ENCODE measurements at places on chromosomes 4 and X.

DNA sequence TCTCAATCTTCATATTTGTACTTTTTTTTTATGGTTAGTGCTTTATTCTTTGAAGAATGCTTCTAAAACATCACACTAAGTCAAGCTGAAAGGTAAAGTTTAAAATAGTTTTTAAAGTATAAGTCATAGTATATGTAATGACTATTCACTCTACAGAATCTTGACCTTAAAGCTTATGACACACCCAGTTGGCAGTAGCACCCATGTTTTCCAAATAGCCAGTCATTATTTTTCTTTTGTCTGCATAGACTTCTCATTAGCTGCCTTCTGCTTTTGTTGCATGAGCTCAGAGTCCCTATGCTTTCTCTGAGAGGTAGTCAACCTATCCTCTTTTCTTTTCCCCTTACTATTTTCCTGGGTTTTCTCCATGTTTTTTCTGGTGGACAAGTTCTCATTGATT lies 231.5 kb downstream of the PCDH18 start:
- H3K36me3 ChIP-seq, result no peaks in the 10 kb centered on the region
- no peaks in the 10 kb centered on the region for H3K27me3 ChIP-seq
- no peaks in the 10 kb centered on the region for H3K4me1 ChIP-seq
- no peak for DNase-seq

- no peak overlapping the region for H3K27ac ChIP-seq
- H3K4me1 ChIP-seq, result no peaks in the 10 kb centered on the region
- DNase-seq, result no peak
- no peaks in the 10 kb centered on the region for H3K27me3 ChIP-seq
Observed at GRCh38 chr4:40466789-40467188, 131.7 kb downstream of the CHRNA9 start.

- DNase-seq, result no peak
- no peak overlapping the region for H3K27ac ChIP-seq
- no peaks in the 10 kb centered on the region for H3K27me3 ChIP-seq
Observed at GRCh38 chr4:15992167-15992485, 29.2 kb upstream of the FGFBP2 start.

DNA sequence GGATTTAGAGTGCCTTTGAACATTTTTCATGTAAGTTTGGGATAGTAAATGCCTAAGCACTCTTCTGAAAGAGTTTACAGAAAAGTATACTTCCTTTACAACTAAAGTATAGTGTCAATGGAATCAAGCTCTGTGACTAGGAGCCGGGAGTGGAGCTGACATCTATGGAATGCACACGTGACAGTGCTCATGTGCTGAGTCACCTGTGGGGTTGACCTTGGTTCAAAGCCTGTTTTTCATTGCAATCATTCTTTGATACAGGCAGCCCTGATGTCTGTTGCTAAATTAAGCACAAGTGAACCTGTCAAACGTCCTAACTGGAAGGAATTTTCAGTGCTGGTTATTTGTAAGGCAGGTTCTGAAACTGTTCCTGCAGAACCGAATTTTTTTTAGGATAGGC lies 82.5 kb downstream of the GPAT3 start:
- H3K4me1 ChIP-seq, result no peaks in the 10 kb centered on the region
- H3K27ac ChIP-seq, result no peak overlapping the region
- H3K36me3 ChIP-seq, result no peaks in the 10 kb centered on the region
- no peak for DNase-seq
- H3K27me3 ChIP-seq, result no peaks in the 10 kb centered on the region

DNA sequence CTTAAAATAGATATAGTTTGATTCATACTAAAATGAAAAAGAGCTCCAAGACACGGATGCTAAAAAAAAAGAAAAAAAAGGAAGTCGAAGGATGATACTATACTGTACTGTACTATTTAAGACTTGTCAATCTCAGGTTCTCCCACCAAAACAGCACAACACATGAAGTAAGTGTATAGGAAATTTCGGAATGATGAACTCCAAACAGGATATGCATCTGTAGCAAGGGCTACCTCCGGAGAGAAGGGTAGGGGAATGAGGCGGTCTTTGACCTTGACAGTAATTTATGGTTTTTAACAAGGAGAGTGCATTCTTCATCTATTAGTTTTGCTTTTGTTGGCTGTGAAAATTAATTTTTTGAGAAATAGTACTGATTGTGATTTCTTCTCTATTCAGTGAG lies 541 bp upstream of the FIP1L1 start:
- H3K27me3 ChIP-seq, result no peaks in the 10 kb centered on the region
- no peaks in the 10 kb centered on the region for H3K36me3 ChIP-seq
- DNase-seq, result no peak

- DNase-seq, result no peak
- no peaks in the 10 kb centered on the region for H3K4me1 ChIP-seq
- H3K36me3 ChIP-seq, result no peaks in the 10 kb centered on the region
- no peaks in the 10 kb centered on the region for H3K27me3 ChIP-seq
- peak overlapping the region; percentile 44 for H3K27ac ChIP-seq
Observed at GRCh38 chrX:19799319-19800182, 87.8 kb downstream of the SH3KBP1 start.

- no peaks in the 10 kb centered on the region for H3K4me1 ChIP-seq
- peak overlapping the region; percentile 31 for H3K27ac ChIP-seq
- H3K27me3 ChIP-seq, result no peaks in the 10 kb centered on the region
- no peak for DNase-seq
- H3K36me3 ChIP-seq, result no peaks in the 10 kb centered on the region
Observed at GRCh38 chr4:141654098-141654497, 17.7 kb downstream of the IL15 start.

- peak overlapping the region; percentile 71 for H3K27ac ChIP-seq
- no peaks in the 10 kb centered on the region for H3K4me1 ChIP-seq
- no peaks in the 10 kb centered on the region for H3K36me3 ChIP-seq
- peak; percentile 71 for DNase-seq
- no peaks in the 10 kb centered on the region for H3K27me3 ChIP-seq
- H3K4me3 ChIP-seq, result no peak overlapping the region
Observed at GRCh38 chr4:54913751-54914526, 211.5 kb downstream of the KDR start.

DNA sequence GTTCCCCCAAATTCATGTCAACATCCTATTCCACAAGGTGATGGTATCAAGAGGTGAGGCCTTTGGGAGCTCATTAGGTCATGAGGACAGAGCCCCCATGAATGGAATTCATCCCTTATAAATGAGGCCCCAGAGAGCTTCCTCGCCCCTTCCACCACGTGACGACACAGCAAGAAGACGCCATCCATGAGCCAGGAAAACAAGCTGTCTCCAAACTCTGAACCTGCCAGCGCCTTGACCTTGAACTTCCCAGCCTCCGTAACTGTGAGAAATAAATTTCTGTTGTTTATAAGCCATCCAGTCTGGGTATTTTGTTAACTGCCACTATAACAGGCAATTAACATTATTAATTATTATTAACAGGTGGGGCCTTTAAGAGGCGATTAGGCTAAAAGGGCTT lies 5.8 kb downstream of the AGA start:
- no peak for DNase-seq
- peaks cover 20% of the 10 kb centered on the region for H3K36me3 ChIP-seq
- H3K27ac ChIP-seq, result no peak overlapping the region
- H3K4me1 ChIP-seq, result peaks cover 6% of the 10 kb centered on the region
- H3K27me3 ChIP-seq, result no peaks in the 10 kb centered on the region

GRCh38 chr4:11693693-11694092 lies 265.0 kb upstream of the HS3ST1 start:
- no peaks in the 10 kb centered on the region for H3K27me3 ChIP-seq
- H3K4me3 ChIP-seq, result no peak overlapping the region
- DNase-seq, result no peak
- no peaks in the 10 kb centered on the region for H3K36me3 ChIP-seq
- H3K27ac ChIP-seq, result no peak overlapping the region

- DNase-seq, result no peak
- H3K36me3 ChIP-seq, result no peaks in the 10 kb centered on the region
- H3K27ac ChIP-seq, result no peak overlapping the region
Observed at GRCh38 chr4:41887277-41887676, 48.0 kb upstream of the TMEM33 start.

- no peaks in the 10 kb centered on the region for H3K36me3 ChIP-seq
- no peaks in the 10 kb centered on the region for H3K4me1 ChIP-seq
- no peak overlapping the region for H3K27ac ChIP-seq
- H3K4me3 ChIP-seq, result no peak overlapping the region
- no peak for DNase-seq
- H3K27me3 ChIP-seq, result no peaks in the 10 kb centered on the region
Observed at GRCh38 chrX:113539599-113540356, 699.1 kb upstream of the AMOT start.

GRCh38 chr4:10535912-10536311 lies 78.7 kb upstream of the ZNF518B start:
- H3K27me3 ChIP-seq, result no peaks in the 10 kb centered on the region
- no peak overlapping the region for H3K4me3 ChIP-seq
- no peak for DNase-seq
- H3K4me1 ChIP-seq, result no peaks in the 10 kb centered on the region
- H3K36me3 ChIP-seq, result no peaks in the 10 kb centered on the region
- no peak overlapping the region for H3K27ac ChIP-seq

DNA sequence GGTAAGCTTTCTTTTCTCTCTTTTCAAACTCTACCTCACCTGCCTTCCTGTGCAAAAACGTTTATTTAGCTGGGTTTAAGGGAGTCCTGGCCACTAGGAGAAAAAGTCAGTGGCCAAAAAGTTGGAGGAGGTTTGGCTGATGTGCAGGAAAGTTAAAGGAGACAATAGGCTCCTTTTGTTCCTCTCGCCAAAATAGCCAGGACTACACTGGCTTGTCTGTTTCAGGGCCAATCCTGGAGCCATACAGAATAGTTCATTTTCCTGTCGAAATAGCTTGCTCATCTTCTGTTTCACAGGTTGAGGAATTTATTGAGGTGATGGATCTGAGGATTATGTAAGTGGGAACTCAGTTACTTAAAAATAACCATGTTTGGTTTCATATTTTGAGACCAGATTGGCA lies 423 bp downstream of the HEPH start:
- H3K27me3 ChIP-seq, result no peaks in the 10 kb centered on the region
- H3K36me3 ChIP-seq, result no peaks in the 10 kb centered on the region
- DNase-seq, result no peak
- H3K4me1 ChIP-seq, result peaks cover 5% of the 10 kb centered on the region
- H3K27ac ChIP-seq, result no peak overlapping the region

- no peak for DNase-seq
- H3K27ac ChIP-seq, result peak overlapping the region; percentile 51
- H3K4me1 ChIP-seq, result no peaks in the 10 kb centered on the region
- no peaks in the 10 kb centered on the region for H3K36me3 ChIP-seq
- H3K27me3 ChIP-seq, result no peaks in the 10 kb centered on the region
Observed at GRCh38 chr4:141541851-141542250, 94.5 kb upstream of the IL15 start.

DNA sequence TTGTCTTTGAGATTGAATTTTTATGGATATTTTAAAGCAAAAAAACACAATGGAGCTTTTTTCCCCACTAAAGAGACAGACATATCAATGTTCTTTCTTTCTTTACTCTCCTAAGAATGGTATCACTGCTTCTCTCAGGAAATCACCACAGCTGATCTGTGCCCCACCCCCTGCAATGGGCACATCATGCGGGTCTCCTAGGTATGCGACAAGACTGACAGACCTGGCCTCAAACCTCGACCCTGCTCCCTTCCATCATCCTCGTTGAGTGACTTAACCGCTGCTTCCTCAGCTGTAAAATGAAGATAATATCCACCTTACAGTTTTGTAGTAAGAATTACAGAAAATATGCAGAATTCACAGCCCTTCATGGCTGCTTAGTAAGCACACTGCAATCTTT lies 58.3 kb downstream of the LEF1 start:
- no peak for DNase-seq
- no peaks in the 10 kb centered on the region for H3K4me1 ChIP-seq
- H3K4me3 ChIP-seq, result no peak overlapping the region
- no peaks in the 10 kb centered on the region for H3K36me3 ChIP-seq
- no peak overlapping the region for H3K27ac ChIP-seq

DNA sequence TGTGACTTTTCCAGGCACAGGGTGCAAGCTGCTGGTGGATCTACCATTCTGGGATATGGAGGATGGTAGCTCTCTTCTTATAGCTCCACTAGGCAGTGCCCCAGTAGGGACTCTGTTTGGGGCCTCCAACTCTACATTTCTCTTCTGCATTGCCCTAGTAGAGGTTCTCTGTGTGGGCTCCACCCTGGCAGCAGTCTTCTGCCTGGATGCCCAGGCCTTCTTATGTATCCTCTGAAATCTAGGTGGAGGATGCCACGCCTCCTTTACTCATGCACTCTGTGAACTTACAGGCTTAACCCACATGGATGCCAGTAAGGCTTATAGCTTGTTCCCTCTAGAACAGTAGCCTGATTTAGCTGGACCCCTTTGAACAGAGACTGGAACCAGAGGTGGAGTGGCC lies 20.9 kb upstream of the EREG start:
- no peak for DNase-seq
- no peaks in the 10 kb centered on the region for H3K4me1 ChIP-seq
- H3K36me3 ChIP-seq, result no peaks in the 10 kb centered on the region
- no peak overlapping the region for H3K4me3 ChIP-seq

- H3K4me1 ChIP-seq, result no peaks in the 10 kb centered on the region
- no peaks in the 10 kb centered on the region for H3K27me3 ChIP-seq
Observed at GRCh38 chr4:112411781-112412550, 104.0 kb downstream of the NEUROG2 start.

DNA sequence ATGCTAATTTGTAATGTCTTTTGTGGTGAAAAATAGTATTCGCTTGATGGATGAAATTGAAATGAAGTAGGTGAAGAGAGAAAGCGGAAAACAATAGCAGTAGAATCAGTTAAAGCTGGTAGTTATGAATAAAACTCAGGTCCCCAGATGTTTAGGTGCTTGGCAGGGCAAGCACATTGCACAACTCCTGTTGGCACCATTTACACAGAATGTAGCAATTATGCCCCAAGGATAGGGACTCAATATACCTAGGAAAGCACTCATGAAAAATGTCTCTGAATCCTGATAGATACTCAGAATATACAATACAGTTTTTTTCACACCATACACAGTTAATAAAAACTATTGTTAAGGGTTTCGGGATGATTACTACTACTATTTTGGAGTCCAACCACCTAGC lies 26.5 kb upstream of the GRIA3 start:
- H3K27ac ChIP-seq, result no peak overlapping the region

DNA sequence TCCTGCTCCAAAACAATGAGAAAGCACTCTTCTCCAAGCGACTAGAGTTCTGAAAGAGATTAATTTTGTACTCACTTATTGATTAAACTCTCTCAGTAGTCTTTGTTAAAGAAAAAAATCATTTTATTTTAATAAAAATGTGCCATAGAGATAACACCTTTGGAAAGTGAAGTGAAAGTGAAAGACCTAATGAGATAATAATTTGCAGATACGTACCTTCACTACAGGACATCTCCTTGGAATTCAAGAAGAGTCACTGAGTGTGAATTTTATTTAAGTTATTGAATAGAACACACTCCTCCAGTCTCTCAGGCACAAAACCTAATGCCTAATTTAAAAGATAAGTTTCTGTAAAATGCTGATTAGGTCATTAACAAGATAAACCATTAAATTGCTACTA lies 1070.6 kb upstream of the GRID2 start:
- no peaks in the 10 kb centered on the region for H3K27me3 ChIP-seq
- H3K27ac ChIP-seq, result no peak overlapping the region
- H3K4me1 ChIP-seq, result no peaks in the 10 kb centered on the region
- H3K4me3 ChIP-seq, result no peak overlapping the region

- H3K27me3 ChIP-seq, result peaks cover 4% of the 10 kb centered on the region
- H3K36me3 ChIP-seq, result no peaks in the 10 kb centered on the region
- H3K27ac ChIP-seq, result no peak overlapping the region
Observed at GRCh38 chr4:109389369-109390114, 44.1 kb upstream of the SEC24B start.

GRCh38 chrX:104137496-104137895 lies 19.3 kb downstream of the SLC25A53 start:
- no peak overlapping the region for H3K27ac ChIP-seq
- no peaks in the 10 kb centered on the region for H3K36me3 ChIP-seq
- no peak for DNase-seq
- H3K27me3 ChIP-seq, result no peaks in the 10 kb centered on the region
